ENCODE measurements at places on chromosomes 3 and 15.

DNA sequence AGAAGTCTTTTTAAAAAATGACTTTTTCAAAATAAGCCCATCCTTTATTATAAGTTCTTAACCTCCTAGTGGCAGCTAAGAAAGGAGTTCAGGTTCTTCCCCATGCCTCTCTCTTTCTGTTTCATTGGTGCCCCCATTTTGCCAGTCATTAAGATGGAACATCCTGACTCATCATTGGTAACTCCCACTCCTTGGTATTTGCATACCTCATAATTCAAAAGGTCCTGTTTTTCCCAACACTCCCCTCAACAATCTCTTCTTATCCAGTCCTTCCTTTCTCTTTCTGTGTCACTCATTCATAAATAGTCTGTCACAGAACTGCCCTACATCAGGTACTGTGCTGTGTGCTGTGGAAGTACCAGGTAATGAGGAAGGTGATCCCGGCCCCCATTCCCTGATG, 394.0 kb downstream of the FOXP1 start:
- DNase-seq, result no peak

DNA sequence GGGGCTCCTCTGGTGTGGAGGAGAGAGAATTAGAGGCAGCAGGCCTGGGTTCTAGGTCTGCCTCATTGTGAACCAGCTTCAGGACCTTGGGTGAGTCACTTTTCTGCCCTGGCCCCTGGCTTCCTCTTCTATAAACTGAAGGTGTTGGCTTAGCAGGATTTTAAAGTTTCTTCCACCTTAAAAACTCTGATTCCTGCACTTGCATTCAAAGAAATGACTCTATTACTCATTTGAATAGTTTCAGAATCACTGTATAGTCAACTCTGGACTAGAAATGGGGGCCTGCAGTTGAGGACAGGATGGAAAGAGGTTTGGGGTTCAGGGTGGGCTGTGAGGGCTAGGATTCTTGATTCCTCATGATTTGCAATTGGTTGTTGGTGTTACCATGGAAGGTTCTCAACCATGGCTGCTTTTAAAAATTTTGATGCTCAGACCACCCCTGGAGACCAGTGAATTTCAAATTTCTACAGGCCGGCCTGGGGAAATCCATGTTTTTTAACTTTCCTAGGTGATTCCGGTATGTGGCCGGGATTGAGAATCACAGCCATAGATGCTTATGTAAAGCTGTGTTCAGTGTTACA, 19.9 kb downstream of the SMAD3 start:
- DNase-seq, result no peak

- DNase-seq, result no peak
These were observed 35.9 kb downstream of the CYP19A1 start for GRCh38 chr15:51302480-51302879.

DNA sequence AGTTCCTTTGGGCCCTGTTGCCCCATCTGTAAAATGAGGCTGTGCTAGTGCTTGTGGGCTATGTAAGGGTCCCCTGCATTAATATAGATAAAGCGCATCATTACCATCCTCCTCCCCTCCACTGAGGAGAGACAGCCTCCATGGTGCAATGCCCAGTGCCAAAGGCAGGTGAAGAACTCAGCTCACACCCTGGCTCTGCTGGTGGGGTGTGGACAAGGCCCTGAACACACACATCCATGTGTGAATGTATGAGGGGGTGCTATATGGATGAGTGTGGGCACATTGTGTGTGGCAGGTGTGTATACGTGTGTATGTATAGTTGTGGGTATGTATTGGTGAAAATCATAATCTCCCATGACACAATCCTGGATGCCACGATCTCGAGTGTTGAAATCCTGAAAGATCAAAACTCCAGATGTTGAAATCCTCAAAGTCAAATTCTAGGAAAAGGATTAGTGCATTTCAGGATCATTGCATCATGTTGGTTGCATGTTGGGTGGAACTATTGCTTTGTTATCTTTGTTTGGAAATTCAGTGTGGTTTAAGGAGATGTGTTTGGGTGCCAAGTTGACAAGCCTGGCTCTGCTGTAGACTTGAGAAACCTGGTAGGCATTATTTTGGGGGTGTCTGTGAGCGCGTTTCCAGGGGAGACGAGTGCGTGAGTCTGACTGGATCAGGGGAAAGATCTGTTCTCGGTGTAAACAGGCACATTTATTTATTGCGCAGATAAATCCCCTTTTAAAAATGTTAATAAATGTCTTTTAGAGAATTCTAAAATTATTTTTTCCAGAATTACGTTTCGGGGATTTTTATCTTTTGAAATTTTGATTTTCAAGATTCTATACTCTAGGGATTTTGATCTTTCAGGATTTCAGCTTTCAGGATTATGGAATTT, 42.0 kb upstream of the SEC61A1 start:
- no peak for DNase-seq

DNA sequence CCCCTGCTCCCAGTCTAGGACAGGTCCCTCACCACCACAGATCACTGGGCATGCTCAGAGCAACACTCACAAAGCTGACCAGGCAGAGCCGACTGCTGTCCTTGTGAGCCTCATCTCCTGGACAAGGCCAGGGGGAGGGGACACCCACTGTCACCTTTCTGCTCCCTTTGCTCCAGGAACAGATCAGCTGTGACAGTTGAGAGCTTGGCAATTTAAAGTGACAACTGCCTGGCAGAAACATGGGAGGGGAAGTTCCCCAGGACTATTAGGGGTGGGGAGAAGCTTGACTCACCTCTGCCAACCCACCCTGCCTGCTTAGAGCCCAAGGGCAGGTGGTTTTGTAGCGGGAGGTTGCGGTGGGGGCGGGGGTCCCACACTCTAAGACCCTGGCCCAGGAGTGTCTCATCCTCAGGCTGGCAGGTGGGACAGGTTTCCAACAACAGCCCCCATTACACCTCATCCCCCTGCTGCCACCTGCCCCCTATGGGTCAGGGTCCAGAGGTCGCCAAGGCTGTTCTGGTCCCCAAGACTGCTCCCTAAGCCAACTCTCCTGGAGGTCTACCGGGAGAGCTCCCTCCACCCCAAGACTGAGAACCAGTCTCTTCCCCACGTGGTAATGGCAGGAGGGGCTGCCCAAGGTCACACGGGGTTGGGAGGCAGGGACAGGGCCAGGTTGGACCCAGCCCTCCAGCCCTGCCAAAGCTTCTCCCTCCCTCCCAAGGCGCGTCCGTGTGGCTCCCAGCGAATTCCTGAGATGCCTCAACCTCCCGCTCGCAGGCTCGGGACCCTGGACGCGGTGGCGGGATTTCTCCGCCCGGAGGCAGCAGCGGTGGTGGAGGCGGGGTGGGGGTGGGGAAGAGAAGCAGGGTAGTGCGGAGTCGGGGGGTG, 80.4 kb downstream of the IQSEC1 start:
- DNase-seq, result no peak

DNA sequence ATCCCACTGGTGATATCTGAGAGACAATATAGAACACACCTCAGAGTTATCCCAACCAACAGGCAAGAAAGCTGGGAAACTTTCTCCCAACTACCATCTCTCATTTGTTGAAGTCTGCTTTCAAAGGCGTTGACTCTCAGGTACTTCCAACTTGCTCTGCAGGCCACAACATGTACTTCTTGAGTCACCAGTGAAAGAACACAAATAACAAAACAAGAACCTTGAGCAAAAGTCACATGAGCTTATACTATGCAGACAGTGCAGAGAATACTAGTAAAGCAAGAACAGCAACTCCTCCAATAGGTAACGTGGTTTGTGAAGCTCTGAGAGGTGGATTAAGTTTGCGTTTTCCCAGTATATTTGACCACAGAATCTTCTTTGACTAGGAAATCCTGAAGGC, 20.6 kb downstream of the SNTN start:
- DNase-seq, result no peak

GRCh38 chr3:100761951-100762350, 52.7 kb downstream of the TFG start:
- no peak for DNase-seq

- peak; percentile 41 for DNase-seq
These were observed 158.7 kb upstream of the BHLHE40 start for GRCh38 chr3:4820296-4821121.

- no peak for DNase-seq
These were observed 100.1 kb downstream of the VGLL3 start for GRCh38 chr3:86890741-86891396.

DNA sequence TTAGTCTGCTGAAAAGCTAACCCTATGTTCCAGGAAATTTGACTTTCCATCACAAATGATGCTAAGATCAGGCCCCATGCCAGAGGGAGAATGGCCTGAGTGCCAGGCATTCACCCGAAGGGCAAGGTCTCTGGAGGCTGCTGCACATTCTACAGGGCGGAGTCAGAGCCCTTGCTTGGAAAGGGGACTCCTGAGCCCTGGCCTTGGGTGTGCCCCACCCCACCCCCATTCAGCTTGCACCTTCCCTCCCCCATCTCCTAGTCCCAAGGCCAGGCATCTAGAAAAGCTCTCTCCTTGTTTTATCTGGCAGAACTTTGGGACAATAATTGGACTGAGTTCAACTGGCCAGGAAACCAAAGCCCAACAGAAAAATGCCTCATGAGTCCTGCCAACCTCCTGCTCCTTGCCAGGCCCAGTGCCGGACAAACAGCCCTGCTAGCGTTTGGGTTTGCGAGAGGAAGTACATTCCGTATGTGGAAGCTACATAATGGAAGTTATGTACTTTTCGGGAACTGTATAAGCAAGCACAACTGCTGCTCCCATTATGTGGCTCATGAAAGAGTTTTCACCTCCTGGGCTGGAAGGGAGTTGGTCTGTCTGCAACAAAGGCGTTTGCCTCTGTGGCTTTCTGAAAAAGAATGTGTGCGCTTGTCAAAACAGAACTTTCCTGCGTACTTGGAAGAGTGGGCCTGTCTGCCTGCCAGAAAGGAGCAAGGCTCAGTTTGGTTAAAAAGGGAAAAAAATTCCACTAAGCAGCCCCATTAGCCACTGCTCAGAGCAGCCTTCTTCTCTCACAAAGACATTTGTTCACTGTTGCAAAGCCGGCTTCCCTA, 321.5 kb upstream of the CTNNB1 start:
- DNase-seq, result no peak

- DNase-seq, result no peak
These were observed 379.9 kb upstream of the RASGRP1 start for GRCh38 chr15:38944536-38944935.

- no peak for DNase-seq
These were observed 23.7 kb upstream of the THSD4 start for GRCh38 chr15:71091601-71092000.

GRCh38 chr15:85587707-85588411, 206.9 kb downstream of the KLHL25 start:
- DNase-seq, result no peak

DNA sequence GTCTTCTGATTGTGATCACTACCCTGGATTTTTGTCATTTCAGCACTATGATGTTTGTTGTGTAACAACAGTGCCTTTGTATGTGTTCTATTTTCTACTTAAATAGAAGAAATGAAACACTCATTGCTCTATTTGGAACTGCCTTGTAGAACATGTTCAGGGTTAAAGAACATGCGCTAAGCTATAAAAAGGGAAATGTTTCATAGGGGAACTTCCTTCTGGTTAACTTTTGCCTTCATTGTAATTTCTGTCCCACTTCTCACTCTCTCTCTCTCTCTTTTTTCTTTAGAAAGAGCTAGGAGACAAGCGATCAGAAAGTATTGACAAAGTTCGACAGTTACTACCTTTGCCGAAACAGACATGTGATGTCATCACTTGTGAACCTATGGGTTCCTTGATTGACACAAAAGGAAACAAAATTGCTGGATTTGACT, at the start of gene P2RY12:
Gene P2RY12, minus strand, starts transcription at position 13 of the 434 bp plus-strand sequence. CDS start 45,908 bp downstream, outside the sequence.
- DNase-seq, result no peak

- no peak for DNase-seq
These were observed 9.5 kb upstream of the LTK start for GRCh38 chr15:41523097-41523496.

GRCh38 chr3:58754074-58754473, 87.5 kb upstream of the FAM3D start:
- DNase-seq, result no peak

- no peak for DNase-seq
These were observed 22.1 kb downstream of the CHDH start for GRCh38 chr3:53823956-53824657.

- DNase-seq, result no peak
These were observed 169.7 kb downstream of the TJP1 start for GRCh38 chr15:29652595-29652994.

DNA sequence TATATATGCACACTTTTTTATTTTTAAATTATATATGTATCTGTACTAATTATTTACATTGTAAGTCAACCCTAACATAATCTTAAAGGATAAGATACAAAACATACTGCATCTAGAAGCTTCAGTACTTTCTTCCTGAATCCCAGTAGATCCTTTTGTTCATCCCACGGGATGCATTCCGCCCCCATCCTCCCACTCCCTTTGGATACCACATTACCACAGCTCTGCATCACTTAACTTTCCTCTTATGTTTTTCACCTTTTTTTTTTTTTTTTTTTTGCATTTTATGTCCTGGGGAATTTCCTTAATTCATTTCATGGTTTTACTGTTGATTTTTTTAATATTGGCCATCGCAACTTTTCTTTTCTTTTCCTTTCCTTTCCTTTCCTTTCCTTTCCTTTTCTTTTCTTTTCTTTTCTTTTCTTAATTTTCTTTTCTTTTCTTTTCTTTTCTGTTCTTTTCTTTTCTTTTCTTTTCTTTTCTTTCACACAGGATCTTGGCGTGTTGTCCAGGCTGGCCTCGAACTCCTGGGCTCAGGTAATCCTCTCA, 3.0 kb downstream of the OPA1 start:
- no peak for DNase-seq

- DNase-seq, result no peak
These were observed at the start of gene DGKG for GRCh38 chr3:186361762-186362536. TSS of gene DGKG (minus strand) at chr3:186362234. CDS start at chr3:186320459, 41,775 bp downstream.

GRCh38 chr3:44939581-44940036, 36.4 kb downstream of the ZDHHC3 start:
- DNase-seq, result no peak

- no peak for DNase-seq
These were observed 25.1 kb upstream of the ZKSCAN7 start for GRCh38 chr3:44529927-44530326.

DNA sequence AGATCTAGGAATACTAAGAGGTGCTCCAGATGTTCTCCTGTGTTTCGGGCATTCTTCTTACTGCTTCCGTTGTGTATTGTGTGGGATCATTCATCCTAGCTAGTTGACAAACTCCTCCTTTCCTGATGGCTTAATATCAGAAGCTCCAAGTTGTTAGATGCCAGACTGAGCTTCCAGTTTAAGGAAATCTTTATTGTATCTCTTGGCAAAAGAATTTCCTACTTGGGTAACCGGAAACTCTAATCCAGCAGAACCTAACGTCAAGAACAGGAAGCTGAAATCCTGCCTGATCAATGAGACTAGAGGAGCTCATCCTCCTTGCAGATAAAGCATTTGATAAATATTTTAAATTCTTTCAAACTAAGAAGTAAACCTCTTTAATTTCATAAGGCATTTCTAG, 27.7 kb upstream of the MYH15 start:
- DNase-seq, result no peak

DNA sequence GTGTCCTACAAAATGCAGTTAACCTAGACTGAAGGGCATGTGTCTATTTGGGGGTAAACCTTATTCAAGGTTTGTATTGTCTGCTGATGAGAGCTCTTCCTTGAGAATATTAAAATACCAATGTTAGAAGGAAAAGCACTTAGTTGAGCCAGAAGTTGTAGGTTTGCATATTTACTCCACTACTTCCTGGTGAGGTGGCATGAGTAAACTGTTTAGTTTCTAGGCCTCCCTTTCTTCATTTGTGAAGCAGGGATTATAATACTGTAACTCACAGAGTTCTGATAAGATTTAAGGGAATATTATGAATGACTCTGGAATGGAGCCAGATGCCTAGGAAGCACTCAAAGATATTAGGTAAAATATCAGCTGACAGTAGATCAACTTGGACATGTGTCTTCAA, 46.7 kb downstream of the CD200R1L start:
- DNase-seq, result no peak

All from stimulated activated CD4-positive, alpha-beta T cell treated with anti-CD3 and anti-CD28 coated beads, TNF-alpha, amount 100 ng/mL, for 24 hours (primary cell).